RWPE2 (cell line): ENCODE measurements at places on chromosomes 7 and 10.

DNA sequence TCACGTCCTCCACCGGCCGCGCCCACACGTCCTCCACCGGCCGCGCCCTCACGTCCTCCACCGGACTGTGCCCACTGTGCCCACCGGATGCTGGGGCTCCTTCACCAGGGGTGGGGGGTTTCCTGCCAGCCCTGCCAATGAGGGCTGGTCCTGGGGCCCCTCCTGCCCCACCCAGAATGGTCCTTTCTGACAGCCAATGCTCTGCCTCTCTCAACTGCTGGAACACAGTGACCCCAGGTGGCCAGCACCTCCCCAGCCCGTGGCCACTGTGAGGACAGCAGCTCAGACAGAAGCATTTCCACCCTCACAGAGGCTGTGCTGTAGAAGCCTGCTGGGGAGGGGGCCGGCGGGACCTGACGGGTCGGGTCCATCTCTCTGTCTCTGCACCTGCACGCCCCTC lies 90.1 kb upstream of the DNAAF5 start:
- no peak for DNase-seq

GRCh38 chr10:123007558-123008354 lies 839 bp downstream of the IKZF5 start:
- DNase-seq: no peak

- DNase-seq: no peak
Observed at GRCh38 chr10:58857251-58857805, 319.1 kb upstream of the PHYHIPL start.

GRCh38 chr7:126783613-126784012 lies 469.1 kb downstream of the GRM8 start:
- no peak for DNase-seq

- DNase-seq: no peak
Observed at GRCh38 chr7:71665716-71666115, 533.8 kb downstream of the GALNT17 start.

GRCh38 chr7:33986451-33986850 lies 81.1 kb downstream of the BMPER start:
- DNase-seq: no peak

GRCh38 chr10:95741807-95742467 lies 14.0 kb upstream of the ENTPD1 start:
- DNase-seq: no peak

- no peak for DNase-seq
Observed at GRCh38 chr10:28219251-28219650, 83.6 kb downstream of the MPP7 start.

- DNase-seq: no peak
Observed at GRCh38 chr7:48837266-48837665, 87.1 kb upstream of the CDC14C start.

- no peak for DNase-seq
Observed at GRCh38 chr7:73774923-73775322, 4.9 kb upstream of the CLDN3 start.

GRCh38 chr7:96933067-96933645 lies 72.2 kb upstream of the DLX6 start:
- no peak for DNase-seq

GRCh38 chr10:129884398-129885078 lies 79.5 kb downstream of the EBF3 start:
- DNase-seq: no peak

DNA sequence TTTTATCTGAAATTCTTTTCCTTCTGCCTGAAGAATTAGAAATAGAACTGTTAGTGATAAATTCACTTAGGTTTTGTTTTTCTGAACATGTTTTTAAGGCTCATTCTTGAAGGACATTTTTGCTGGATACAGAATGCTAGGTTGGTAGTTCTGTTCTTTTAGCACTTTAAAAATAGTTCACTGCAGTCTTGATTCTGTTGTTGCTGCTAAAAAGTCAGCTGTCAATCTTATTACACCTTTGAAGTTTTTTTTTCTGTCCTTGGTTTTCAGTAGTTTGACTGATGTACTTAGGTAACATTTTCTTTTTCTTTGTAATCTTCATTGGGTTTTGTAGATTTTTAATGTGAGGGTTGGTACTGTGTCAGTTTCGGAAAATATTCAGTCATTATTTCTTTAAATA lies 48.7 kb downstream of the C1GALT1 start:
- no peak for DNase-seq

- DNase-seq: no peak
Observed at GRCh38 chr7:30989008-30989823, 25.5 kb downstream of the GHRHR start.

DNA sequence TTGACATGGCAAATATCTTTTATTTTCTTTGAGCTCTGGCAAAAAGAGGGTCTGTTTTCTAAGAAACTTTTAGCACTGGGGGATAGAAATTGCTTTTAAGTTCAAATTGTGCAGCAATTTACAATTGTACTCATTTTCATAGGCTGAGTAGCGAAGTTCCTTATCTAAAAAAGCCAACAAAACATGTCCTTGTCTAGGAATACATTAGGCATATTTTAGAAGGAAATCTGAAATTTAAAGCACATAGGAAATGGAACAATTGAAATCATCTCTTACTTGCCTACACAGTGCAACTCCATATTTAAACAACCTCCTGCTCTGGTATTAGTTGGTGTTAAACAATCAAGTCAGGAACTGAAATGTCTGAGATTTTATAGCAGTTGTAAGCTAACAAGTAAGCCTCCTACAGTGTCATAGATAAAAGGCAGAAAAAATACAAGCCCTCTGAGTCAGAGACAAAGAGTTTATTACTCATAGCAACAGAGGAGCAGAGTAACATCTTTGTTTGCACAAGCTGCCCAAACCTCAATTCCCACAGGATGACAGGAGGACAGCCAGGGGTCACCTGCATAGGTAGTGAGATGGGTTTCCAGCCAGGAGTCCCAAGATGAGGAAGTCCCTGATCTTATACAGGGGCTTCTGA lies 280.2 kb upstream of the HGF start:
- no peak for DNase-seq

DNA sequence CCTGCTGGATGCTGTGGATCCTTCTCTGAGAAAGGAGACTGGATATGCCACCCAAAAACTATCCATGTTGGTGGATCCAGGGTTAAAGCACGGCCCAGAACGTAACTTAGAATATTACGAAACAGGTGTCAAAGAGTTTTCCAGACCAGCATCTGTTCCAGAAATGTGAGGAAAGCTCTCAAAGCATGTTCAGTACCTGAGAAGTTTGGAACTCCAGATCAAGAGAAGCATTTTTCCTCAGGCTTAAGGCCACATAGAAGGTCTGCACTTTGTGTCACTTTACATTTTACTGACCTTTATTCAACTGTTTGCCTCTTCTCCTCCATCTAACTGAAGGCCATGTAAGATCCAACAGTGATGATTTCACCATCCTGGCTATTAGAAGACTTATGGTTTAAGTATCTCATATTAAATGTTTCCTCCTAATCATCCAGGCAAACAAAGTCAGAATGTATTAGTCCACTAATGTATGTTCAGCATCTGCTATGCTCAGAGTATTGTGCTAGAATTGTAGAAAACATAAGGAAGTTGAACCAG lies 340.7 kb upstream of the LRGUK start:
- DNase-seq: no peak

DNA sequence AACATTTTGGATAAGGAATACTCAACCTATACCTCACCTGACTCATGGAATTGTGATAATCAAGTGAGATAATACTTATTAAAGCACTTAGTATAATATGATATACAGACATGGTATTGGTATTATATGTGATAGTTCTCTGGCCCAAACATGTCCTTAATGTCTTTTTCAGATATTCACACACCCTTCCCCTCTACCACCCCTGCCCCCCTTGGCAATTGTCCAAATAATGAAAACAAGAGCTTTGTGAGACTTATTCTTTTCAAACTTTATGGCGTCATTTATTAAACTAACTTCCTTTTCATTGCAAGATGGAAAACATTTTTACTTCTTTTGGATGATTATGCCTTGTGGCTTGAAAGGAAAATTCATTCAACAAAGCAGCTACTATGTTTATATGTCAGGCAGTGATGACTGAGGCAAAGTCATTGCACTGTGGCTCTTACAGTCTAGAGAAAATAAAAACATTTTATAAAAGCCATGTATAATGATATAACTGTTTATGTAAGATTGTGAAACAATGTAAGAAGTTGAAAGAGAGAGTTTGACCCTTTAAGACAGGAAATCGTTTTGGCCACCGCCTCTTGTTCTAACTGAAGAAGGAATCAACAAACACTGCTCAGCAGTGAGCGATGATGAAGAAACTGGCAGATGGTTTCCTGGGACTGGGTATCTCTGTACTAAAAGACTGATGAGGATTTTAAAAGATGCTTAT lies 27.4 kb downstream of the MINPP1 start:
- DNase-seq: no peak

DNA sequence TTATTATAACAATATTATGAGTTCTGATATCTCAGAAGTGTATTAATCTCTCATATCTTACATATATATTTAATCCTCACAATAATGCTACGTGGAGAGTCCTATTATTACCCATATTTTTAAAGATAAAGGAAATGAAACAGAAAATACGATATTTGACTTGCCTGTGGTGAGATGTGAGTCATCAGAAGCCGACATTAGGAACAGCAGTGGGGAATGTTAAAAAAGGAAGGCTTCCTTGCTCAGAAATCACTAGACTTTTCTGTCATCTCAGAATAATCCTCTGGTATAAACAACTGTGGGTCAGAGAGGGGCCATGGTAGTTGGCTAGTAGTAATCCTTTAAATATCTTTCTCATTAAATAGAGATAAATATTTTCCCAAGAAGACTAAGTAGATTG lies 402.3 kb upstream of the PCDH15 start:
- DNase-seq: no peak

GRCh38 chr10:86079088-86079487 lies 287.5 kb downstream of the GRID1 start:
- DNase-seq: no peak

DNA sequence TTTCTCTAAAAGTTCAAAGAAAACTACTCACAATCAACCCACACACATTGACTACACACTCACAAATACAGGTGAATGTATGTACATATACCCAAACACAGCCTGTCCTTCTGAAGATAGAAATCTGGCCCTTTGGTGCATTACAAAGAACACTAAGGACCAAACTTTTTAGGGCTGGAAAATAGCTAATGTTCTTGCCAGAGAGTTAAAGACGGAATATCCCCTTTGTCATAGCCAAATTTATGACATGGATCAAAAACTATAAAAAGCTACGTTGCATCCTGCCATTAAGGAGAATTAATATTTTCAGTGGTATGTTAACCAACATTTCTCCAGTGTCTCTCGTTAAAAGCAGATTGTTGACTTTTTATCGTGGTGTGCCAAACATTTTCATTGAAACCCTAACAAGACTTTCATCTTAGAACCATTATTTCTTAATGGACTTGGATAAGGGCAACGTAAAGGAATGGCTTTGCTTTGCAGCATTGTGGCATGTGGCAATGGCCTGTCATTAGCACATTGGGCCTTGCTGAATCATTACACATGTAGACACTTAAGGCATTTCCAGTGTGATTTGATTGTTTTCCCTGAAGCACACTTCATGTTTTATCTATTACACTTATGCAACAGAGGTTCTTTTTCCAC lies 150.9 kb upstream of the MEOX2 start:
- no peak for DNase-seq

- DNase-seq: no peak
Observed at GRCh38 chr7:85285527-85285926, 98.7 kb upstream of the SEMA3D start.

DNA sequence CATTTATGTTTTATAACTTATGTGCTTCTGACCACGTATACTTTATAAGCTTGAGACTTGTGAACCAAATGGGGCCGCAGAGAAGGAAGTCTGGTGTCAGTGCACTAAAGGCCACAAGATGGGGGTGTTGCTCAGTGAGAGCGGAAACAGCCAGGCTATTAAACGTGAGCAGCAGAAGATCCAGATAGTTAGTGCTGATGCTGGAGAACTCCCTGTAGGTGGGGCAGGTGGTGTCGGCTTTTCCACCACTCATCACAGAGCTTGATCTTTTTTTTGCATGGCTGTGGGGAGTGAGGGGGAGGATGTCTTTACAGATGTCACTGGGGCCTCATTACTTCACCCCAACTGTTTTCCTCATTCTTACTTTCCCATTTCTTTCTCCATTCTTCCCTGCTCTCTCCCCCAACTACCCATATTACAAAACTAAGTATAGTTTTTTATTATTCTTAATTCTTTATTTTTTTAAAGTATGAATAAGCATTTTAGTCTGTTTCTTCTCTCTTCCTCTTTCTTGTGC lies 34.7 kb downstream of the ACADSB start:
- DNase-seq: no peak

DNA sequence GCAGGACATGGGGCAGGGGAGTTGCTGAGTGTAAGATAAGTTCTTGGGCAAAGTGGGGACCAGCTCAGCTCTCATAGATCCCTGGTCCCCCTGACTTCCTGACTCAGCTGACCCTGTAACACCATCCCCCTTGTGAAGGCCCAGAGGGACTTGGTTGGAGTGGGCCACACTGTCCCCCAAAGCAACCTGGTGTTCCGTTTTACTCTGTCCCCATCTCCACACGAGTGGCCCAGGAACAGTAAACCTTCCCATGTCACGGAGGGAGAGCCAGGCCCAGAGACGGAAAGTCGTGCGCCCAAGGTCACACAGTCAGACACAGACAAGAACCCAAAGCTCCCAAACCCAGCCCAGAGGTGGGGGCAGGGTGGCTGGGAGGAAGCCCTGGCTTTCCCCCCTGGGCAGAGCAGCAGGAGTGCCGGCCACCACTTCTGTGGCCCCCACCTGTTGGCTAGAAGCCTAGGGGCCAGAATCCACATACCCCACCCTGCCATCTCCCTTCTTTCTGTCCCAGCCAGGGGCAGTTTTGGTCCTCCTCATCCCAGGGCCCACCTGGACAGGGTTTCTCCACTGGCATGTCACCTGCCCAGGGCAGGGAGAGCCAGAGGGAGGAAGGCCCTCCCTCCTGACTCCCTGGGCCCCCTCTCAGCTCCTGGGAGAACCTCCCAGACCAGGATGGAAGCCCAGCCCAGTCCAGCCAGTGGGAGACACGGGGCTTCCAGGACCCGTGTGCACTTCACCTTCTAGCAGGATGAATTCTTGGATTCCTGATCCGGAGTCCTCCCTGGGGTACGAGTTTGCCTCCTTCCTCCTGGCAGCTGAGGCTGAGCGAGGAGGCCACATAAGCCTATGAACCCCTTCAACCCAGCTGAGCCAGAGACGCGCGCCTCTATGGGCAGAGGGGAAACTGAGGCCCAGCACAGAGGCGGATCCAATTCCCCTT lies 20.6 kb upstream of the VPS37D start:
- DNase-seq: no peak

- no peak for DNase-seq
Observed at GRCh38 chr10:123149162-123149567, 1.2 kb downstream of the HMX2 start.

DNA sequence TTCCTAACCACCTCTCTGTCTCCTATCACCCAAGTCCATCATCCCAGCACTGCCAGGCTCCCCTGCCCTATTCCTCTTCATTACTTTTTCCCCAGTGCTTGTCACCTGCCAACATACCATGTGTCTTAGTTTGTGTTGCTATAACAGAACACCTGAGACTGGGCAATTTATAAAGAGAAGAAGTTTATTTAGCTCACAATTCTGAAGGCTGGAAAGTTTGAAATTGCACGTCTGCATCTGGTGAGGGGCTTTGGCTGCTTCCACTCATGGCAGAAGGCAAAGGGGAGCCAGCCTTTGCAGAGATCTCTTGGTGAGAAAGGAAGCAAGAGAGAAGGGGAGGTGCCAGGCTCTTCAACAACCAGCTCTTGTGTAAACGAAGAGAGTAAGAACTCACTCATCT lies 47.3 kb downstream of the DRGX start:
- DNase-seq: no peak
